ENCODE measurements at places on chromosomes 6 and 20.

- DNase-seq, result no peak
Measured at GRCh38 chr20:646107-646867, 6.7 kb downstream of the SRXN1 start.

- peak; percentile 63 for DNase-seq
Measured at GRCh38 chr6:139763468-139764210, 389.2 kb upstream of the CITED2 start.

- DNase-seq, result peak; percentile 70
Measured at GRCh38 chr6:96899019-96899418, 1.3 kb upstream of the NDUFAF4 start.

DNA sequence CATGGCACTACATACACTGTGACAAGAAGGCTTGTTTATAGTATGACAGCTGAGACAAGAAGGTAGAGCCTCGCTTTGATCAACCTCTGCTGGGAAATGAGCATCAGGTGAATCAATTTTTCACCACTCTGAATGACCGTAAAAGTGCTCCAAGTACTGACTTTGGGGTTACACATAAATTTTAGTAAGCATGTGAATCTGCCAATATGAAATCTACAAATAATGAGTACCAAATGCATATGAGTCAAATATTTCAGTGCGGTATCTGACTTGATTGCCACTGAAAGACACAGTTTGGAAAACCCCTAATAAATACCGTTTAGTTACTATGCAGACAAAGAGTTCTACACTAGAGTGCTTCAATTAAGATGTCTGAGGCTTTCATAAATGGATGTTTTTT, 77.8 kb downstream of the ATG5 start:
- DNase-seq, result no peak

DNA sequence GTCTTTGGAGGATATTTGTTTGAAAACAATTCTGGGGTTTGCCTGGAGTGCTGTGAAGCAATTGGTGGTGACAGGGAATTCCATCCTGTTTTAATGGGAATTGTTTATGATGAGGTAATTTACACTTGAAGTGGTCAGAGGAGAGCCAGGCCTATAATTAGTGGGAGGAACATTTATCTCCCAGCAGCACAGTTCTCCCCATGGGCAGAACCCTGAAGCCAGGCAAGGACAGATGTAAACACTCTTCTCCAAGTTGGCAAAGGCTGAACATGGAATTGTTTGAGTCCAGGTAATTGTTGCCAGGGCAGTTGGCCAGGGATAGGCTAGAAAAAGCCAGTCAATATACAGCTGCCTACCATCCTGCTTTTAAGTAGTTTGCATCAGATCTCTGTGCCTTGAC, 789.7 kb downstream of the FRK start:
- no peak for DNase-seq

DNA sequence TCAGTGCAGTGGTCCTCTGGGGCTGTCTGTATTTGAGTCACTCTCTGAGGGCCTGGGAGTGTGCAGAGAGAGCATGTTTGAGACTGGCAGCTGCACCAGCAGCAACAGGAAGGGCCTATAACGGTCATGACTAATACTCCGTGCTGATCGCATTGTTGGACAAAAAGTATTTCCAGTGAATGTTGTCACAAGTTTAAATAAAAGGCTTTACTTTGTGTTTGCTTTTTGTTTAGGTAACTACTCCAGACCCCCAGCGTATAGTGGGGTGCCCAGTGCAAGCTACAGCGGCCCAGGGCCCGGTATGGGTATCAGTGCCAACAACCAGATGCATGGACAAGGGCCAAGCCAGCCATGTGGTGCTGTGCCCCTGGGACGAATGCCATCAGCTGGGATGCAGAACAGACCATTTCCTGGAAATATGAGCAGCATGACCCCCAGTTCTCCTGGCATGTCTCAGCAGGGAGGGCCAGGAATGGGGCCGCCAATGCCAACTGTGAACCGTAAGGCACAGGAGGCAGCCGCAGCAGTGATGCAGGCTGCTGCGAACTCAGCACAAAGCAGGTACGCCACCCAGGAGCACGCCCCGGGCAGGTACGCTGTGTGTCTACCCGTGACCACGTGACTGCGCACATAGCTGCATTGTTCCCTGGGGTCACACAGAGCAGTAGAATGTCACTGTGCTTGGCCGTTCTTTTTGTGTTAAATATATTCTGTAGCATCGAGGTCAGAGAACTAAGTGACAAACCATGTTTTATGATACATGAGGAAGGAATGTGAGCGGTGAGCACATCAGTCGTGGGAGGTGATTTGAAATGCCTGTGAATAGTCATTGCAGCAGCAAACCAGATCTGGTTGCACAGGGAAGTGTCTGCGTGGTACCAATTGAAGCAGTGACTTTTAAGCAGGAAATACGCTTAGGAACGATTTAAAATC, 174.7 kb downstream of the TMEM242 start:
- DNase-seq, result peak; percentile 97

- DNase-seq, result no peak
Measured at GRCh38 chr20:1946762-1947534, 46.9 kb downstream of the PDYN start.

DNA sequence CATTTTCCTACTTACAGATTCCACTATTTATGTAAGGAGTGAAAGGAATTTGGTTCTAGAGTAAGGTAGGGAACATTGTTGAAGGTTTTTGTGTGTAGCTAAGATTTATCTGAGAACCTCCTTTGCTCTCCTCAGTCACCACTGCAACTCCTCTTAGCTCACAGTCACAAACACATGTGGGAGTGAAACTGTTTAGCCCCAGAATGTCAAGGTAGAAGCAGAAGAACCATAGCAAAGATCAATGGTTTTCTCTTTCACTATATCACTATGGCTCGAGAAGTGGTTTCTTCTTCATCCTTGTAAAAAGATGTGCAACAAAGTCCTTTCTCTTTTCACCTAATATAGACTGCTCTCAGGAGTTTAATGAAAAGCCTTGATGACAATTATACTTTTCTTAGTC, 6.5 kb upstream of the DEFB112 start:
- no peak for DNase-seq

DNA sequence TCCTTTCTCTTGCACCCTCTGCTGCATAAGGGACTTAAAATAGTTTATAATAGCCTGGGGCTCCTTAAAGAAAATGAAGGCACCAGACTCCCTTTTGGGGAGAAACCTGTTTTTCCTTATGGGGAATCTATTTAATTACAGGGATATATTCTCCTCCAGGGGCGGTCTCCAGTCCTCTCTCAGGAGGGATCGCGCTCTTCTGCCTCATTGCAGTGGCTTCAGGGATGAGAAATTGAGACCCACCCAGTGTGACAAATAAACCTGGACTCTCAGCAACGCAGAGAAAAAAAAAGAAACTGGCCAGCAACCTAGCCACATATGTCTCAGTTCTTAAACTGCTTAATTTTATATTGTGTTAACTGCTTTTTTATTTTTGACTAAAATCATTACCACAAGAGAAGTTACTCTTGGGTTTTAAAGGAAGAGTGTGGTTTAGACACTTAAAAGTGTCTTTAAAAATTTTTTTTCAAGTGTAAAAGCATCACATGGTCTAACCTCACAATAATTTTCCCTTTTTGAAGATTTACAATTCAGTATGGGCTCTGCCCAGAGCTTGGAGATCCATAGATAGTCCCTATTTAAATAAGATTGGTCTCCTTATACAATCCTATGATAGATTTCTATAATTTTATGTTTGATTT, 11.7 kb upstream of the GOPC start:
- no peak for DNase-seq

DNA sequence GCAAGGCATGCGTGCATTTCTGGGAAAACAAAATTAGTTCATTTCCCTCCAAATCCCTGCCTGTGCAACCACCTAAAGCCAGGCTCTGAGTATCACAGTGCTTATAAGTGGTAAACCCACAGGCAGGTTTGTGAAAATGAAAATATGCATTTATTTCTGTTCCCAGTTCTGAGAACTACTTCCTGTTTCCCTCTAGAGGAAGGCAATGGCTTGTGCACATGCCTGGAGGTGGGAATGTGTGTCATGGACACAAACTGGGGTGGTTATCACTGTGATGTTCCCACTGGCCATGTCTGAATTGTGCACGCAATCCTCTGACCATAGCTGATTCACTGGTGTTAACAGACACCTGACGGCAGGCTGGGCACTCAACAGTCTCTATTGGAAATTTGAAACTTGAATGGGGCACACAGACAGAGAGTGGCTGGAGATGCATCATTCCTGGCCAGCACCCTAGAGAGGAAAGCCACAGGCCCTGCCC, 26.3 kb downstream of the FAM110A start:
- no peak for DNase-seq

- no peak for DNase-seq
Measured at GRCh38 chr6:13205106-13205505, 123.2 kb downstream of the TBC1D7 start.

DNA sequence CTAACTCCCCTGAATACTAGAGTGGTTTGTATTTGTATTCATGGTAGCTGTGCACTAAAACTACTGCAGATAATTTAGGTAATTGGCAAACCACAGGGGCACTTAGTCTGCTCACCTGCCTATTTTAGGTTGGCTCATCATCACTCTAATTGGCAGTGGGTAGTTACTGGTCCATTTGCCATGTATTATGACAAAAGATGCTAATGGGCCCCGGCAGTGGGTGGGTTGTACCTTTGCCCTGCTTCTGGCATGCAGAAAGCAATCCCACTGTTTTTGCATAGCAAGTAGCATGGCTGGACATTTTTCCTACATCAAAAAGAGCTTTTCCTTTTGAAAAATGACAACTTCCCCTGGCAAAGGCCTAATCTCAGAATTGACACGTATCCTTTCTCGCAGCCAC, 741.4 kb upstream of the MAP3K7 start:
- DNase-seq, result no peak

DNA sequence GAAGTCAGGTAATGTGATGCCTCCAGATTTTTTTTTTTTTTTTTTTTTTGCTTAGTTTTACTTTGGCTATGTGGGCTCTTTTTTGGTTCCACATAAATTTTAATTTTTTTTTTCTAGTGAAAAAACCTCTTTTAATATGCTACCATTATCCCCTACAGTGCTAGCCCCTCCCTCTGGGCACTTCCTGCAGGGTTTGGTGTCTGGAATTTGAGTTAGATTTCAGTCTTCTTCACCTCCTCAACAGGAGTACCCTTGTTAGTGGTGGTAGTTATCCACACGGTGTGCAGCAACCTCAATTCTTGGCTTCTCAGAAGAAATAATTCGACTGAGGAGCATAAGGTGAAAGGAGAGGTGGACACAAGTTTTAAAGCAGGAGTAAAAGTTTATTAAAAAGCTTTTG, 128.8 kb upstream of the SYNCRIP start:
- DNase-seq, result no peak

- DNase-seq, result no peak
Measured at GRCh38 chr6:126682440-126682839, 342.5 kb downstream of the CENPW start.

- DNase-seq, result no peak
Measured at GRCh38 chr20:44075191-44075949, 111.6 kb downstream of the JPH2 start.

DNA sequence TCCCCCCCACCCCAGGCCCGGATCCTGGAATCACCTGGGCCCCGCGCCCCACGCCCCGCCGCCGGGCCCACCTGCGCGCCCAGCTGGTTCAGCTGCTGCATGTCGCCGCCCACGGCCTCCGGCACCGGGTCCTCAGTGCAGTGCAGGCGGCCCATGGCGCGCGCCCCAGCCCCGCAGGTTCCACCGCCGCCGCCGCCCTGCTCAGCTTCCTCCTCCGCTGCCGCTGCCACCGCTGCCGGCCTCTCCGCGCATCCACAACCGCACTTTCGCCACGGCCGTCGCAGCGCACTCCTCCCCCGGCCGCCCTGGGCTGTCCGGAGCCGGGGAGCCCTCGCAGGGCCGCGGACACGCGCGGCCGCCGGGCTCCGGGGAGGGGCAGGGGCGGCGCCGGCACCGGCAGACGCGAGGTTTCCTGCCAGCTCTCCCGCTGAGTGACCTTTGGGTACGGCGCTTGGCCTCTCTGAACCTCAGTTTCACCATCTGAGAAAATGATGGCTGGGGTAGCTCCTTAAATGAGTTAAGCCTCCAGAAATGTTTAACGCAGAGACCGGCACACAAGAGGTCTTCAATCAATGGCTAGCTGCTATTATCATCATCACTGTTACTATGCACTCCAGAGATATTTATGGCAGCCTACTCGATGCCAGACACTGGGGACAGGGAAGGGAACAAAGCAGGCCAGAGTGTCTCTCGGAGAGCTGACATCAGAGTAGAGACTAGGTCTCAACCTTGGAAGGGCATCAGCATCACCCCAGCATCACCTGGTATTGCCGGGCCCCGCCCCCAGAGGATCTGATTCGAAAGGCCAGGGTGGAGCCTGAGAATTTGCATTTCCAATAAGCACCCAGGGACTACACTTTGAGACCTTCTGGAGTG, at the start of gene COMMD7:
Gene COMMD7 (minus strand): TSS at position 231 of the 876 bp plus-strand sequence. CDS start 76 bp downstream, at position 155.
- DNase-seq, result peak; percentile 67

- no peak for DNase-seq
Measured at GRCh38 chr6:140101367-140101766, 726.9 kb upstream of the CITED2 start.

DNA sequence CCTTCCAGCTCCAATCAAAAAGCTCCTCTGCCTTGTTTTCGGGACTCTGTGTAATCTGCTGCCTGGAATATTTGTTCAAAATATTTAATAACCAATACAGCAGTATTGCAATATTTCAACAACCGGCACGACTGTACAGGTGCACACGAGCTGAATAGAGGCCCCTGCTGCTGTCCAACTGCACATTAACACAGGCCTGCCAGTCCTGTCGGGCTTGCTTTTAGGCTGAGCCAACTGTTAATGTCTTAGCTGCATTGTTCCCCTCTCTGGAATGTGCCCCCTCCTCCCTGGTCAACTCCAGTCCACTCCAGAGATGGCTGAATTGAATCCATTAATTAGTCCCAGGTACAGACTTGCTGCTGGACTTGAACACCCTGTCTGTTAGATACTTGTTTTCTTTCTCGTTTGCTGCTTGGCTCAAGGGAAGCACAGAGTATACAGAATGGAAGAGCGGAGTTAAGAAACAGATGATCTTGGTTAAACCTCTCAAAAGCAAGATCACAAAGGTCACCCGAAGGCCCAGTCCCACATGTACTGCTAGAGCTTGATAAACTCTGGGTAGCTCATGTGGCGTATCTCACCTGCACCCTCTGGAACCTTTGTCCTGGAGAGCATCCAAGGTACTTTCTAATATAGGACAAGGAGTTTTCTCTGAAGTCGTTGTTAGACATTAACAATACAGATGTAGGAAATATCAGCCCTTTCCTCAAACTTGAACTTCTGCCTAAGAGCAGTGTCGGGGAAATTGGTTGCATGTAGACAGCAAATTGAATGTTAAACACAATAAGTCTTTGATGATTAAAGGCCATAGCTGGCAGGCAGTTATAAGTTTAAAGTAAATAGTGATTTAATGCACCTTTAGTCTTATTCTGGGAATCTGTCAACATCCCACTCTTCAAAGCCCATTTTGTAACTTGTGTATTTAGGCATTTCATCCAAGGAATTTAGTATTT, 31.9 kb downstream of the SHLD1 start:
- DNase-seq, result no peak
